ENCODE measurements at places on chromosomes 7 and 10. TPM values are rescaled to one million over a fixed set of nuclear protein-coding genes. Genes with fewer than 3 reads are reported as not detected.
A peak's percentile ranks its signal among the peaks of the same experiment; 100 is the strongest.

DNA sequence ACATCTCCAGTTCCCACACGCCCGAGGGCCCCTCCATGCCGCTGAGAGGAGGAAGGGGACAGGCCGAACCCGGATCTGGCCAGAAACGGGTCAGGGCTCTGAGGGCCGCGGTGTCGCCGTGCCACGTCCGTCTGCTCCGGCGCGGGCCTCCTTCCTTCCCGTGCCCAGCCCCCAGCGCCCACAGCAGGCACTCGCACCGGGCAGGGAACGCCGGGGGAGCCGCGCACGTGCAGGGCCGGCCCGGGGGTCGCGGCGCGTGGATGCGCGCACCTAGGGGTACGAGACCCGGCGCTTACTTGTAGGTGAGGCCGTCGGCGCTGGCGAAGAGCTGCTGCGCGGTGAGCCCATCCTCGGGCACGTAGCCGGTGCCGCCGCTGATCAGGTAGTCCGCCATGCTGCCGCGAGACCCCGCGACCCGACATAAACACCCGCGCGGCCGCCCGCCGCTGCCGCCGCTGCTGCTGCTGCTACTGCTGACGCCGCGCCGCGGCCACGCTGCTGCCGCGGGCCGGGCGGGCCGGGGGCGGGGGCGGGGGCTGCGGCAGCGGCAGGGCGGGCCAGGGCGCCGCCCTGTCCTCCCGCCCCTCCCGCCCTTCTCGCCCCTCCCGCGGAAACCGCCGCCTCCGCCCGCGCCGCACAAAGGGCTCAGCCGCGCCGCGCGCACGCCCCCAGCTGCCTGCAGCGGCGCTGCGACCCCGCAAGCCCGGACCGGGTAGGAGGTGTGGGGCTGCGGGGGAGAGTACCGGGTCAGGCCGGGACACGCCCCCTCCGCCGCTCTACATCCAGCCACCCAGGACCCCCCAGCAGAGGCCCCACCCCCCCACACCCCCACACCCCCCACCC, 4.1 kb downstream of the IMPDH1 start:
- H3K4me3 ChIP-seq, result peak overlapping the region; percentile 72
- no peak overlapping the region for H3K27ac ChIP-seq
- H3K27me3 ChIP-seq, result peaks cover 60% of the 10 kb centered on the region
- no peaks in the 10 kb centered on the region for H3K36me3 ChIP-seq

- no peaks in the 10 kb centered on the region for H3K27me3 ChIP-seq
- H3K36me3 ChIP-seq, result no peaks in the 10 kb centered on the region
- H3K4me1 ChIP-seq, result no peaks in the 10 kb centered on the region
- H3K4me3 ChIP-seq, result no peak overlapping the region
- no peak for DNase-seq
These were observed 9.6 kb downstream of the RET start for GRCh38 chr10:43086321-43086942.

- H3K27ac ChIP-seq, result no peak overlapping the region
- no peak overlapping the region for H3K4me3 ChIP-seq
- DNase-seq, result no peak
- H3K27me3 ChIP-seq, result no peaks in the 10 kb centered on the region
- no peaks in the 10 kb centered on the region for H3K4me1 ChIP-seq
These were observed 56.3 kb upstream of the BMPER start for GRCh38 chr7:33849004-33849403.

DNA sequence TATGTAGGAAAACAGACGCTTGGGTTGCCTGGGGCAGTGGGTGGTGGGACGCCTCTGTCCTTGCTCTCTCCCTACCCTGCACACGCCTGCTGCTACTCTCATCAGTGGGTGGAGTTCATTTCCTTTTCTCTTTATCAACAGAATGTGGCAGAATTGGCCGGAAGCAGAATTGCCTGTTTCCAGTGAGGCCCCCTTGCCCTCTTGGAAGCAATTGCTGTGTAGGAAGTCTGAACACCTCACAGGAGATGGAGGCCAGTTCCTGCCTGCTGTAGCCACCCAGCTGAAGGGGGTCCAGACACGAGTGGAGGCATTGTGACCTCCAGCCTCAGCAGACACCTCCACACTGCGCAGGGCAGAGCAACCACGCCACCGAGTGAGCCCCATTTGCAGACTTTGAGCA, 331.6 kb upstream of the ZNF32 start:
- DNase-seq, result no peak
- H3K27me3 ChIP-seq, result no peaks in the 10 kb centered on the region
- no peaks in the 10 kb centered on the region for H3K4me1 ChIP-seq
- H3K36me3 ChIP-seq, result no peaks in the 10 kb centered on the region
- no peak overlapping the region for H3K27ac ChIP-seq

Gene BMPER
- total RNA-seq, result 0.69 TPM

Gene RAPGEF5
- 22.1 TPM for total RNA-seq

DNA sequence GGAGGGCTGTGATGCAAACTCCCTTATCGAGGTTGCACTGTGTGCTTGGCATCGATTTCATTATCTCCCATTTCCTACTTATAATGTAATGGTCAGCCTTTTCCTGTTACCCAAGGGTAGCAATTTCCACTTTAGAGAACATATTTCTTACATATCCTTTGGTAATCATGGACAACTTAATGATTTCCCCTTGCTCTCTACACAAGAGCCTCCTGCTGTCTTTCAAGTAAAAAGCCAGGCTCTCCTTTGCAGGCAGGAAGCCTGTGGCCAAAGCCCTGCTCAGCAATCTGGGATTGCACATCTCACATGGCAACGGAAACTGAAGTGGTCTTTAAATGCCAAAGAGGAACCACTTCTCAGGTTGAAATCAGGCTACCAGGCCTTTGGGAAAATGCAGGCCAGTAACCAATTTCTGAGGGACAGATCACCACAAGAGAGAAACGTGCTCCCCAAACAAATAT, 86.7 kb upstream of the IKZF1 start:
- no peak for DNase-seq
- H3K27me3 ChIP-seq, result no peaks in the 10 kb centered on the region
- H3K4me1 ChIP-seq, result no peaks in the 10 kb centered on the region
- no peaks in the 10 kb centered on the region for H3K36me3 ChIP-seq
- H3K4me3 ChIP-seq, result no peak overlapping the region
- no peak overlapping the region for H3K27ac ChIP-seq

DNA sequence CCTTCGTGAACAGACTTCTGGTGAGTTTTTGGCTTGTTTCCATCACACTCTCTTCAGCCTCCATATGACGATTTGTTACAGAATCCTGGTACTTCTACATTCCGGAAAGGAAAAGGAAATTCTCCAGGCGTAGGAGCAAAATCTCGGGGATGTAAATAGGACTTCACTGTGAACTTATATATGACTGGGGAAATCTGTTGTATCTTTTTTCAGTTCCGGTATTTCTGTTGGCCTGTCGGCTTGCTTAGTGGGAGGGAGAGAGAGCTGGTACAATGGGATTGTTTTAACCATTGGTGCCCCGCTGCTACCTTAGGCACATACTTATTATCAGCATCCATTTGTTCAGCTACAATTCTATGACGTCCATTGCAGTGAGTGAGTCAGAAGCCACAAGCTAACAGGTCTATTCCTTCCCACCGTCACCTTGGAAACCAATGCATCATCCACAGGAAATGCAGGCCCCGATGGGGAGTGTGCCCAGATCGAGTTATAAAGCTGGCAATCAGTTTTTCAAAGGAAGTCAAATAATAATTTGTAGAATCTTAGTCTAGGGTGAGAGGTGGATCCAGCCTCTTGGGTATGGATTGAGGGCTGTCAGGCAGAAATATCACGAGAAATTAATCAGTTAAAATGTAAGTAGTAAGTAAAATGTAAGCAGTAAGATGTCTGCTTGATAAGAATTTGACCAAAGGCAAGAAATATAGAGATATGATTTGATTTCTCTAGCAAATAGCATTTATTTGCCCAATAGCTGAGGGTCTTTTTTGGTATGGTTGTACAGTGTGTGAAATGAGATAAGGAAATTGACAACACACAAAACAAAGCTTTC, 92.0 kb upstream of the MKLN1 start:
- H3K27me3 ChIP-seq, result no peaks in the 10 kb centered on the region
- H3K36me3 ChIP-seq, result no peaks in the 10 kb centered on the region
- H3K4me3 ChIP-seq, result no peak overlapping the region
- no peak overlapping the region for H3K27ac ChIP-seq
- DNase-seq, result no peak

- DNase-seq, result no peak
- no peaks in the 10 kb centered on the region for H3K36me3 ChIP-seq
- no peak overlapping the region for H3K4me3 ChIP-seq
- H3K27me3 ChIP-seq, result no peaks in the 10 kb centered on the region
These were observed 273.7 kb downstream of the CCDC3 start for GRCh38 chr10:12727832-12728215.

DNA sequence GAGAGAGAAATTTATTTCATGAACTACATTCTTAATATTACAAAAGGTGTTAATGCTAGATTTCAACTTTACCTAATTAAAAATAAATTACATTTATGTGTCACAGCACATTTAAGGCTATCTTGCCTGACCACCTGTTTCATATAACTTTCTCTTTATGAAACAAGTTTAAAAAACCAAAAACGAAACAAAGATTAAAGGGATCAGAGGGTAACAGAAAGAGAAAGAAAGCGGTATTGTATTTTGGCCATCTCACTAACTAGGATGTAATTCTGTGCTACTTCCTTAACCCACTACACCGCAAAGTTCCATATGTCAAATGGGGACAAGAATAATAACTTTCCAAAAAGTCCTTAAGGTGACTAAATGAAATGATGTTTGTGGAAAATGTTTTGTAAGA, 6.3 kb upstream of the RHOBTB1 start:
- peaks cover 3% of the 10 kb centered on the region for H3K27me3 ChIP-seq
- no peak for DNase-seq
- H3K4me1 ChIP-seq, result no peaks in the 10 kb centered on the region
- no peaks in the 10 kb centered on the region for H3K36me3 ChIP-seq

DNA sequence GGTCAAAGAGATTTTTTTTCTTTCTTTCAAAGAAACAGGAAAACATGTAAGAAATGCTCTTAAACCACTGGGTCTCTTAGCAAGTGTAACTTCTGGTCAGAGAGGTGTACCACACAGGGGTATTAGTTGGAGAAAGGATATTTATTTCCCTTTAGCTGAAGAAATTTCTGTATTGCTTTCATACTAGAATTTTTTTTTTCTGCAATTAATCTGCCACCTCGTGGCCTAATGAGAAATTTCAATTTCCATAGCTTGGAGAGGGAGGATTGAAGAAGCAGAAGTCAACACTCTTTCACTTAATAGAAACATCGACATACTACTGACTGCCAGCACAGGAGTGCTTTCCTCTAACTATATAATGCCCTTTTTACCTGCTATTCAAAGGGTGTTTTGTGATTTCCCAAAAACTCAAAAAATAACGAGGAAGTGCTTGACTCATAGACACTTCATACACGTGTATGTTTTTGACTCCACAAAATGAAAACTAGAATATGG, 177.6 kb upstream of the NAMPT start:
- no peak overlapping the region for H3K4me3 ChIP-seq
- H3K36me3 ChIP-seq, result no peaks in the 10 kb centered on the region
- no peak for DNase-seq
- H3K4me1 ChIP-seq, result no peaks in the 10 kb centered on the region
- H3K27ac ChIP-seq, result no peak overlapping the region

GRCh38 chr7:102170393-102170970, 116.2 kb upstream of the SH2B2 start:
- no peak for DNase-seq
- H3K4me1 ChIP-seq, result no peaks in the 10 kb centered on the region
- no peak overlapping the region for H3K4me3 ChIP-seq

DNA sequence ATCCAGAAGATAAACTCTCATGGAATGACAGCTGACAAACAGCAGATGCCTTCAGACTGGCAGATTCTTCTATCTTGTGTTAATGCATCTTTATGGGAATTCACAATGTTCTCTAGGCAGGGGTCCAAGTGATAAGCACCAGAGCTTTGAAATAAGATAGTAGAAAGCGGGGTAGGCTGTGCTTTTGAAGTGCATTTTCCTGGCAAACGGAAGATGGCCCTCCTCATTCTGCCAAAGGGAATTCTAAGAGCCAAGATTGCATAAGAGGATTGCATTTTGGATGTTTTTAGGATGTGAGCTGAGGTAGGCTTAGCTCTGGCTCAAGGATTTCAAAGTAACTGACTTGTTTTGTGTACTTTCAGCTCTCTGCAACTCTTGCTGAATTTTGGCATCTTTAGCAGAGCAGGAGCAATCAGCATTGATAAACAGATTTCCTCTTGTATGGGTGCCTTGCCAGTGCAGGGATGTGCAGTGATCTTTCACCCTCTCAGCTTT, 298.5 kb upstream of the KLF6 start:
- H3K4me3 ChIP-seq, result no peak overlapping the region
- no peaks in the 10 kb centered on the region for H3K36me3 ChIP-seq
- no peaks in the 10 kb centered on the region for H3K4me1 ChIP-seq
- H3K27ac ChIP-seq, result no peak overlapping the region
- no peak for DNase-seq

GRCh38 chr7:47647181-47647917, 65.4 kb upstream of the TNS3 start:
- peaks cover 6% of the 10 kb centered on the region for H3K4me1 ChIP-seq
- no peaks in the 10 kb centered on the region for H3K27me3 ChIP-seq
- H3K4me3 ChIP-seq, result no peak overlapping the region
- no peak for DNase-seq
- no peaks in the 10 kb centered on the region for H3K36me3 ChIP-seq

- H3K4me3 ChIP-seq, result no peak overlapping the region
- H3K36me3 ChIP-seq, result no peaks in the 10 kb centered on the region
- H3K27ac ChIP-seq, result no peak overlapping the region
- DNase-seq, result no peak
- H3K27me3 ChIP-seq, result no peaks in the 10 kb centered on the region
These were observed 108.1 kb downstream of the ANLN start for GRCh38 chr7:36497775-36498174.

Gene LIPJ
- not detected for total RNA-seq

GRCh38 chr7:46545790-46546189, 624.7 kb upstream of the IGFBP3 start:
- no peak overlapping the region for H3K27ac ChIP-seq
- H3K27me3 ChIP-seq, result no peaks in the 10 kb centered on the region
- H3K4me3 ChIP-seq, result no peak overlapping the region
- H3K36me3 ChIP-seq, result no peaks in the 10 kb centered on the region
- DNase-seq, result no peak

- H3K27me3 ChIP-seq, result no peaks in the 10 kb centered on the region
- H3K36me3 ChIP-seq, result no peaks in the 10 kb centered on the region
- no peak overlapping the region for H3K4me3 ChIP-seq
- DNase-seq, result no peak
- H3K4me1 ChIP-seq, result no peaks in the 10 kb centered on the region
These were observed 58.0 kb downstream of the LAMB4 start for GRCh38 chr7:108072116-108072515.

DNA sequence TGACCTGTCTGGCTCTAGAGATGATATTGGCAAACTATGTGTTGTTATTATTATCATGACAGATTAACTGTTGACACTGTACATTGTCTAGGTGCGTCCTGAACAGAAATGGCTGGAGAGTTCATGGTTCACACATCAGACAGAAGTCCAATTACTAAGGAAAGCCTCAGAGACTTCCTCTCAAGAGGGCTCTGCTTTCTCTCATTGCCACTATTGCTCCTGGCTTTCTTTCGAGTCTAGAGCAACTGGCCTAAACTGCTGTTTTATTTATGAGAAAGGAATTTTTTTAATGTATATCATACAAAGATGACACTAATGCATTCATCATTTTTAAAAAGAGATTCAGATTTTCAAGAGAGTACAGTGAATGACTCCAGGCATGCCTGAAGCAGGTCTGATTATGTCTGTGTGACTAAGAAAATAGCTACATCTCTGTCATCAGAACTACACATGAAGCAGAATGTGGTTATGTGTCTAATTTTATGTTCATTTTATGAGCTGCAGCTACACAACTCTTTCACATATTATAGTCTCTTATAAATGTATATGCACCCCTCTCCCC, 30.4 kb downstream of the NRCAM start:
- DNase-seq, result no peak
- no peak overlapping the region for H3K4me3 ChIP-seq
- H3K36me3 ChIP-seq, result no peaks in the 10 kb centered on the region
- no peaks in the 10 kb centered on the region for H3K27me3 ChIP-seq
- H3K4me1 ChIP-seq, result no peaks in the 10 kb centered on the region
- H3K27ac ChIP-seq, result no peak overlapping the region
